Ammon's horn (tissue), 1 donor: ENCODE measurements at places on chromosomes 7 and 10.
A peak's percentile ranks its signal among the peaks of the same experiment; 100 is the strongest.

GRCh38 chr7:130458257-130458656 is 17.4 kb upstream of the CEP41 start:
- DNase-seq, result no peak

DNA sequence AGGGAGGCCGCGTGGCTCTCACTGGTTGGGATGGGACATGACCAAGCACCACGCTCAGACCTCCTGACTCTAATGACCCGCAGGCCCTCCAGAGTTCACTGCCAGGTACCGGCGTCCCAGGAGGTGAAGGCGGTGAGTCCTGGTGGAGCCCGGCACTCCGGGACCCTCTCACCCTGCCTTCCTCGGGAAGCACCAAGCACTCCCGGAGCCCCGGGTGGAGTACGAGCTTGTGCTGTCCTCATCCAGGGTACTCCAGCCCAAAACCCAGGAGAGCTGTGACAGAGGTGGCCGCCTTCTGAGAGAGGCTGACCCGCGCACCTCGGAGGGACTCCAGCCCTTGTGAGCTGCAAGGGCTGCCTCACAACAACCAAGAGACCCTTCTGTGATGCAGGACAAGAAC is 9.4 kb downstream of the MAD1L1 start:
- DNase-seq, result no peak

DNA sequence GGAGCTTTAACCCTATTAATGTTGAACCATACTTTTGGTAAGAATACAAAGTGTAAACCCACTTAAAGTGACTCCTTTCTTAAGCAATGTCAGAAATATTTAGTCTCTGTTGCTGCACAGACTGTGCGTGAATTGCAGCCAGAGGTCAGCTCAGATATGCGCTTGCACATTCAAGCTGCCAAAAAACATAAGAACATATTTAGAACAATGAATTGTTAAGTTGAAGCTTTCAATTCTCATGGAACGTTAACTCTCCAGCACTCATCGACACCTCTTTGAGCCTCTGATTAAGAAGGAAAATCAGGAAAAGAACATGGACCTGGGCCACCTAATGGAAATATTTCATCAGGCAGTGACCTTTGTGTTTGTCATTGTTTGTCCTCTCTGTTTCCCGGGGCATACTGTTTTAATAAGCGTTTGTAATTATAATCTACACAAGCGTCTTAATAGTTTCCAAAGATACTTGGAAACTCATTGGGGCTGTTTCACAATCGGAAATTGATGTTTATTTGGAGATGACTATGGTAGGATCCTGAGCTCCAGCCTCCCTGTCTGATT is 193.0 kb upstream of the CELF2 start:
- DNase-seq, result no peak

- no peak for DNase-seq
These were observed 57.4 kb downstream of the MINDY4 start for GRCh38 chr7:30828591-30828990.

DNA sequence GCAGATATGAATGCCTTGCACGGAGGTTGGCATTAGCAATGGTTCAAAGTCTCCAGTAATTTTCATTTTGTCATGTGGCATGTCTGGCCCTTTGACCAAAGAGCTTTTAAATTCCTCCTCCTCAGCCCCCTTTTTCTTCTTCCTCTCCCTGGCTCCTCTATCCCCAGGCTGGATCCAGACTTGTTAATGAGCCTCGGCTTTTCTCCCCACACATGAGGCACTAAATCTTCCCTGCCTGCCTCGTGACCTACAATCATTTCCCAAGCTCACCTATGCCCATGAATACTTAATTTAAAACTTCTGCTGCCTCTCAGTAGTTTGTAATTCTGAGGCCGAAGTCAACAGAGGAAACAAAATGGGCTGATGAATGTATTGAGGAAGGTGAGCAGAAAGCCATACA is 23.3 kb upstream of the LRRC4 start:
- DNase-seq, result no peak

DNA sequence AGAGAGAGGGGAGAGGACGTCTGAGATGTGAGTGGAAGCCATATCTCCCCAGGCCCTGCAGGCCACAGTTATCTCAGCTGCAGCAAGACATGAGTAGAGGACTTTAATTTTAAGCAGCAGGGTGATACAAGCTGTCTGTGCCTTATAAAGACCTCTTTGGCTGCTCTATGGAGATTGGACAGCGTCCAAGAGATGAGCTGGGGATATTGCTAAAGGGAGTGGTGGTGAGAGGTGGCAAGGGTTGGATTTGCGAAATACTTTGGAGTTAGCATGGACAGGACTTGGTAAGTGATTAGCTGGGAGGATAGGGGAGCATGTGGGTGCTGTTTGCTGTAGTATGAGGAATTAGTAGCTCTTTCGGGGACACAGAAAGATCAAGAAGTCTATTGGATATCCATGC is 191.8 kb downstream of the CACNB2 start:
- no peak for DNase-seq

DNA sequence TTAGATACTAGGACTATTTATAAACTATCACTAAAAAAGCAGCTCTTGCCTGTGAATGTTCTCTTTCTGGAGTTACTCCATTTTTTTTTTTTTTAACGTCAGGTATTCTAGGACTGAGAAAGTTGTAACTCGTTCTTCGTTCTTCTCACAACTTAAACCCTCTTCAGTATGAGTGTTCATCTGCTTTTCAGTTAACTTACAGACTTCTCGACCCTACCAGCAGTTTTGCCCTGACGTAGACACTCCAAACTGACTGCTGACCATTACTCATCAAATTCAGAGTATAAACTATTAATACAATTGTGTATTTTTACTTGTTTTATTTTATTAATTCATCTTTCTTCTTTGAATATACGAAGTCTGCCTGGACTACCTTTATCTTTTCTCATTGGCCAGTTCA is 353.1 kb downstream of the GPR37 start:
- DNase-seq, result no peak

- no peak for DNase-seq
These were observed 119.9 kb downstream of the HECW1 start for GRCh38 chr7:43232366-43232765.

DNA sequence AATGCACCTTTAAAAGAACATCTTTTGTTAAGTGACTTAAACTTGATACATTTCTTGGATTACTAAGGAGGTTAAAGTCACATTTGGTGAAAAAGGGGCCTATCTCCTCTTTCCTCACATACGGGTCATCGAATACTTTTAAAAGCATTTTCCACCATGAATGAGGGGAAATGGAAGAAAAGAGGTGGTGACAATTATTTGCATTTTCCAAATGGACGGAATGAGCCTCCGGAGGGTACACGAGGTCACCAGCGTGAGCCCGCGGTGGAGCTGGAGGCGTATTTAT is 1.0 kb upstream of the BMPR1A start:
- DNase-seq, result no peak

GRCh38 chr7:101598986-101599771 is 29.9 kb downstream of the MYL10 start:
- DNase-seq, result no peak

- DNase-seq, result no peak
These were observed 236.7 kb upstream of the KLF14 start for GRCh38 chr7:130970696-130971095.

- no peak for DNase-seq
These were observed 13.9 kb downstream of the PLEKHA1 start for GRCh38 chr10:122388287-122388997.

- no peak for DNase-seq
These were observed 43.2 kb downstream of the DPYSL4 start for GRCh38 chr10:132229834-132230556.

- no peak for DNase-seq
These were observed 29.1 kb downstream of the ZC3HC1 start for GRCh38 chr7:130022115-130022514.

- no peak for DNase-seq
These were observed 117.4 kb downstream of the ZNF365 start for GRCh38 chr10:62491597-62491996.

DNA sequence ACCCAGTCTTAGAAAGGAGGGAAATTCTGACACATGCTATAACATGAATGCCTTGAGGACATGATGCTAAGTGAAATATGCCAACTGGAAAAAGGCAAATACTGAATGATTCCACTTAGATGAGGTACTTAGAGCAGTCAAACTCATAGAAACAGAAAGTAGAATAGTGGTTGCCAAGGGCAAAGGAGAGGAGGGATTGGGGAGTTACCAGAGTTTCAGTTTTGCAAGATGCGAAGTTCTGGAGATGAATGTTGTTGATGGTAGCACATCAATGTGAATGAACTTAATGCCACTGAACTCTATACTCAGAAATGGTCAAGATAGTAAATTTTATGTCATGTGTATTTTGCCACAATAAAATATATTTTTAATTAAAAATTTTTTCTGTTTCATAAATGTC is 38.9 kb downstream of the DRGX start:
- DNase-seq, result no peak

DNA sequence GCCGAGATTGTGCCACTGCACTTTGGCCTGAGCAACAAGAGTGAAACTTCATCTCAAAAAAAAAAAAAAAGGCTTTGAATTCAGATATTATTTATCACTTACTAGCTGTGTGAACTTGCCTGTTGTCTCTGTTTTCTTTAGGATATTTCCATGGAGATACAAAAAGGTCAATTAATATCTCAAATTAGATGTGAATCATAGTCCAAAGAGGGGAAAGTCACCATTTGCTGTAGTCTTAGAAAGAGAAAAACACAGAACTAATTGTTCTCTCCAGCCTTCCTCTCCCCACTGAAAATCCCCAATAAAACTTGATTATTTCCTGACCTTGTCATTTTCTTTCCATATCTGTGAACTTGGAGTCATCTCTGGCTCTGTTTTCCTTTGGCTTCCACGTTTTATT is 21.2 kb downstream of the HEPACAM2 start:
- DNase-seq, result no peak

DNA sequence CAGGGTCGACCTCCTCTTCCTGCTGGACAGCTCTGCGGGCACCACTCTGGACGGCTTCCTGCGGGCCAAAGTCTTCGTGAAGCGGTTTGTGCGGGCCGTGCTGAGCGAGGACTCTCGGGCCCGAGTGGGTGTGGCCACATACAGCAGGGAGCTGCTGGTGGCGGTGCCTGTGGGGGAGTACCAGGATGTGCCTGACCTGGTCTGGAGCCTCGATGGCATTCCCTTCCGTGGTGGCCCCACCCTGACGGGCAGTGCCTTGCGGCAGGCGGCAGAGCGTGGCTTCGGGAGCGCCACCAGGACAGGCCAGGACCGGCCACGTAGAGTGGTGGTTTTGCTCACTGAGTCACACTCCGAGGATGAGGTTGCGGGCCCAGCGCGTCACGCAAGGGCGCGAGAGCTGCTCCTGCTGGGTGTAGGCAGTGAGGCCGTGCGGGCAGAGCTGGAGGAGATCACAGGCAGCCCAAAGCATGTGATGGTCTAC is 46.9 kb downstream of the VWA2 start:
- DNase-seq, result no peak

DNA sequence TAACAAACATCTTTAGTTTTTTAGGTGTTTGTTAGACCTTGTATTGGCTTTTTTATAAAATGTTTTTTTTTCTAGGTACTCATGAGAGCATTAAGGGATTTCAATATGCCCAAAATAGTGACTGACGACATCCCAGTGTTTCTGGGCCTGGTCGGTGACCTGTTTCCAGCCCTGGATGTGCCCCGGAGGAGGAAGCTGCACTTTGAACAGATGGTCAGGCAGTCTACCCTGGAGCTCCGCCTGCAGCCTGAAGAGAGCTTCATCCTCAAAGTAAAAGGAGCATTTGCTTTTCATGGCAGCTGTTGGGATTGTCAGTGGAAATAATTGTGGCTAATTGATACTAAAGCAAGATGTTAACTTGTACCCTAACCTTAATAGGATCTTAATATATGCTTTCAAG is 161.5 kb downstream of the DNAH11 start:
- no peak for DNase-seq

DNA sequence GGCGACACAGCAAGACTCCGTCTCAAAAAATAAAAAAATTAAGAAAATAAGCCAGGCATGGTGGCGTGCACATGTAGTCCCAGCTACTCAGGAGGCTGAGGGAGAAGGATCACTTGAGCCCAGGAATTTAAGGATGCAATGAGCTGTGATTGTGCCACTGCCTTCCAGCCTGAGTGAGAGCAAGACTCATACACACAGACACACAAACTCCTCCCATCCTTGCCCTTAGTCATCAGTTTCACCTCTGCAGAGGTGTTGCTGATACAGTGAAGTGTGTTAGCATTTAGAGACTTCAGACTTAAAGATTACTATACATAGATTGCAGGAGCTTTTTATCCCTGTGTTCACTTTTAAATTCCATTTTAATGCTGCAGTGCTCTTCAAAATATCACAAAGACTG is 5.5 kb upstream of the H2AZ2 start:
- no peak for DNase-seq

DNA sequence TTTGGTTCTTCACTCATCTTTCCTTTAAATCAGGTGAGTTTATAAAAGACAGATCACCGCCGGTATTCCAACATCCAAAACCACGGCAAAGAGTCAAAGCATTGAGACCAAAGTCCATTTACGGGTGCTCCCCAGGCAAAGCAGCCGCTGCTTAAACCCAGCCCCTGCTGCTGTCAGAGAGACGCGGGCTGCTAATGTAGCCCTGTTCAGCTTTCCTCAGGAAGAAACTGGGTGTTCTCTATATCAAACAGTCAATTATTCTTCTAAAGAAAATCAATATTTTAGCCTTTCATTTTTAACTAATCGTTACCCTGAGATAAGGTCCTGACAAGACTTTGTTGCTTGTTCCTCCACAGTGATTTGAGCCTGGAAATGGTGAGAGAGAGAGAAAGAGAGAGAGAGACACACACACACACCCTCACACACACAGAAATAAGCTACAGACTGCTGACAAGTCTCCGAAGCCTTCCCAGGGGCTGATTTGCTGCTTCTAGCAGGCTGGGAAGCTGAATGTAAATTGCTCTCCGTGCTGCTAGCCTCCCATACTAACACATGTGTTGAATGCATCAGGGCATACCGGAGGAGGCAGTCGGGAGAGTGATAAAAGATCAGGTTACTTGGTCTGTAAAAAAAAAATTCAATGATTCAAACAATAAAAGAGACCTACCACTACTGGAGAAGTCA is 183.0 kb upstream of the ANK3 start:
- peak; percentile 82 for DNase-seq

- no peak for DNase-seq
These were observed 361.0 kb upstream of the ZMIZ1 start for GRCh38 chr10:78707745-78708144.

DNA sequence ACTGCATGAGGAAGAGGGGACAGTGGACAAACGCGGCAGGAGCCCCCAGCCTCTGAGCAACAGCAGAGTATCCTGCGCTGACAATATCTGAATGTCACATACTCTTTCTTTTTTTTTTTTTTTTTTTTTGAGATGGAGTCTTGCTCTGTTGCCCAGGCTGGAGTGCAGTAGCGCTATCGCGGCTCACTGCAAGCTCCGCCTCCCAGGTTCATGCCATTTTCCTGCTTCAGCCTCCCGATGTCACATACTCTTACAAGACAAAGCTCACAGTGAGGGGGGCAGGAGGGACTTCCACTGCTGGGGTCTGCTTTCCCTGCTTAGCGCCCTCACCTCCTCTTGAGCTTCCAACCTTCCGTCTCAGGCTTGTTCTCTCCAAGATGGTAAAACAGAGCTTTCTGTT is 51.2 kb upstream of the TNS3 start:
- no peak for DNase-seq
